Fibroblast of skin of right quadriceps (primary cell): ENCODE measurements at places on chromosomes 2 and 18.

DNA sequence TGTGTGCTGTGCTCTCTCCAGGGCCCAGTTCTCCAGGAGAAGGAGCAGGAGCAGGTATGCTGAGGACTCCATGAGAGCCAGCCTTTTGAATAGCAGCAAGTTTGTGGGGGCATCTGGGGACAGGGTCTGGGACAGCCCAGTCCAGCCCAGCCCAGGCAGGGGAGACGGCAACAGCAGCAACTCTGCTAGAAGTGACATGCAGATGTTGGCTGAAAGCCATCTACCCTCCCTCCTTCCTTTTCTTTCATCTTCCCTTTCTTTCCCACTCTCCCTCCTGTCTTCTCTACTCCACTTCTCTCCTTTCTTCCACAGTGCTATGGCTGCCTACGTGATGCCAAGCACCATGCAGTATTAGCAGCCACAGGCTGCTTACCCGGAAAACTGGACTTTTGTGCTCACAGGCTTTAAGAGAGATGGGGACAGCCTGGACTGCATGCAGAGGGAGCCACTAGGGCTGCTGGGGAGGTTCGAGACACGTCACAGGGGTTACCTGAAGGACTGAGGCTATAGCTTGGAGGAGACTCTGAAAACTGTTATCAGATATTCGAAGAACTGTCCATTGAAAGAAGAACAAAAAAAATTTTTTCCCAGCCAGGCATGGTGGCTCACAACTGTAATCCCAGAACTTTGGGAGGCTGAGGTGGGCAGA is 23.8 kb upstream of the YWHAQ start:
- DNase-seq, result peak; percentile 30

- no peak for DNase-seq
Observed at GRCh38 chr2:231422056-231422455, 26.5 kb downstream of the B3GNT7 start.

GRCh38 chr18:3230401-3231334 is 10.9 kb upstream of the MYOM1 start:
- DNase-seq, result no peak

GRCh38 chr2:113806217-113806913 is 49.9 kb upstream of the SLC35F5 start:
- DNase-seq, result no peak

GRCh38 chr2:72292433-72292832 is 144.8 kb upstream of the CYP26B1 start:
- no peak for DNase-seq
